ENCODE measurements at places on chromosomes 1 and 21. TPM values are rescaled to one million over a fixed set of nuclear protein-coding genes. Genes with fewer than 3 reads are reported as not detected.

- no peak for DNase-seq
Observed at GRCh38 chr1:185325413-185325812, 8.4 kb upstream of the IVNS1ABP start.

GRCh38 chr1:108096089-108096488, 104.1 kb downstream of the SLC25A24 start:
- no peak for DNase-seq

GRCh38 chr1:66380452-66381212, 153.3 kb upstream of the SGIP1 start:
- DNase-seq: peak; percentile 11

DNA sequence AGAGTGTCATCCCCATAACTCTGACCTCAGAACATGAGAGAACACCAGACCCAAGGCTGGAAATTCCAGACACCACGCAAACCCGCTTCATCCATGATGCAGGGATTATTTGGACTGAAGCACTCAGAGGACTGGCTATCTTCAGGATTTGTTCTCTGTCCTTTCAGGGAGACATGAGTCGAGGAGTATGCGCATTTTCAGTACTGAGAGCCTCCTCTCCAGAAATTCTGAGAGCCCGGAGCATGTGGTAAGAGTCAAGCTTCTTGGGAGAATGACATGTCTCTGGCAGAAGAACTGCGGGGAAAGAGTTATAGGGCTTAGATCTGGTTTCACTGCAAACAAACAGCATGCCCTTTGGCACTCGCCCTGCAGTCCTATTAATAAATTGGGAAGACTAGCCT, 6.9 kb downstream of the LAX1 start:
- no peak for DNase-seq

DNA sequence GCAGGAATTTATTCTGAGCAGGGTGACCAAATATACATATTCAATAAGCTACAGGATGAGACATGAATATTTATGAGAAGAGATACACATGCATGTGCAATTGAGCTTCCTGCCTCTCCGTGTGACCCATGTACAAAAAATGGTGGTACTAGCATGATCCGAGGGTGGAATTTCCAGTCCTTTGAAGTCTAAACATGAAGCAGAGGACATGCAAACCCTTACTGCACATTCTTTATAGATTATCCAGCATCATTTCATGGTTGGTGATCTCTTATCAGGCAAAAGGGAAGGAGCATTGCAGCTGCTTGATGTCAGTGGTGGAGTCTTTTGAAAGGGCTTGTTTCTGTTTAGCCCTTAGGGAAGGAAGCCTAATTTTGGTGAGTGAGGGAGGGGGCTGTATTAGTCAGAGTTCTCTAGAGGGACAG, 448.6 kb downstream of the SETD4 start:
- DNase-seq: peak; percentile 56

DNA sequence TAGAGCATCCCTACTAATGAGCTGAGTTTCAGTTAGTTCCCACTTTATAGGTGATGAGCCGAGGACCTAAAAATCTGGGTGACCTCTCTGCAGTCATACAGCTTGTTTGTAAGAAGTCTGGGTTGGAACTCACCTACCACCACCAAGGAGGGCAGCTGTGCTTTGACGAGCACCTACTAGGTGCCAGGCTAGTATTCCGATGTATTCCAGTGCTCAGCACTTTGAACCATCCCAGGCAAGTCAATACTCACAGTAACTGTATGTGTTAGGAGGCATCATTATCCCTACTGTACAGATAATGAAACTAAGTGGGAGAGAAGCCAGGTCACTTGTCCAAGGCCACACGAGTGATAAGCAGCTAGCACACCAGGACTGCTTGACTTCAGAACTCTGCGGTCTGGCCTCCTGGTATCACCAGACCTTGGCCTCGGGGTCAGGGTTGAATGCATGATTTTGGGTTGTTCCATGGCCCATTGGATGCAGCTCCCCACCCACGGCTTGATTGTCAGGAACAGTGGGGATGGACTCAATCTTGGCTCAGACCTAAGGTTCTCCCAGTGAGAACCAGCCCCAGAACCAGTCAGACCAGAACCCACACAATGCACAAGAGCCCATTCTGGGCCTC, 20.7 kb downstream of the ECE1 start:
- no peak for DNase-seq

- DNase-seq: no peak
Observed at GRCh38 chr1:185987611-185988321, 253.6 kb downstream of the HMCN1 start.

GRCh38 chr1:226945106-226945857, 5.2 kb downstream of the COQ8A start:
- DNase-seq: no peak

- no peak for DNase-seq
Observed at GRCh38 chr1:3417082-3417739, 37.3 kb upstream of the ARHGEF16 start.

DNA sequence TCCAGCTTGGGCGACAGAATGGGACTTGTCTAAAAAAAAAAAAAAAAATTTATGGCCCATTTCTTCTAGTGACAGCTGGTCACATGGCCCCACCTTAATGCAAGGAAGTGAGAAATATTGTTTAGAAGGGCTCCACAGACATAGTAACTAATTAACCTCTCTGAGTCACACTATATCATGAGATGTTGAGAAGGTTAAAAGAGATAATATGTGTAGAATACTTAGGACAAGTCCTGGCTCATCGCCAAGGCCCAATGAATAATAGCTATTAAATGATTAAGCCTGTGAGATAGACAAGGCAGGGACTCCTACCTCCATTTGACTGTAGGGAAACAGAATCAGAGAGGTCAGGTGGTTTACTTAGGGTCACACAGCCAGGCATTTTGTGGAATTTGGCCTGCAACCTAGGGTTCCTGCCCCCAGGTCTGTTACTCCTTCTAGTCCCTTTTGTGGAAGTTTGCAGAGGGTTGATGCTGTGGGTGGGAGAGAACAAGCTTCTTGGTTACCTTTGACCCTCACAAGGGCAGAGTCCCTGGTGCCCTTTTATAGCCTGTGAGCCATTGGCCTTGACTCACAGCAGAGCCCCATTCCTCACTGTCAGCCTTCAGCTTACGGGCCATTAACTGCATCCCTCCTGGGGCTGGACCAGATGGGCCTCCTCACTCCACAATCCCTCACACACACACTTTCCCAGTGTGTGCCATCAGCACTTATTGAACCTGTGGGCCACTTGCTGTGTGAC, 48.5 kb downstream of the OPRD1 start:
- DNase-seq: peak; percentile 71

DNA sequence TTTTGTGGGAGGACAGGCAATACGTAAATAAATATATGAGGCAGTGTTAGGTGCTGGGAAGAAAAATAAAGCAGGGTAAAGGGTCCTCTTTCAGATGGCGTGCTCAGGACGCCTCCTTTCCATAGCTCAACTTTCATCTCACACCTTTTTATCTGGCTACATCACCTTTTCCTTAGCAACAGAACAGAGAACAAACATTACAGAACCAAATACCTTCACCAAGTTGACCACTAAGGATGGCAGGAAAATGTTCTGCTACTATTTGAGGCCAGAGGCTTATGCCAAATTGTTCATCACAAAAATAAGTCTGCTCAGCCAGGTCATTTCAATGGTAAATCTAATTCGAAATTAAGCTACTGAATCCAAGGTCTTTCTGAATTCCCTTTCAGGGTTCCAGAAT, 149.2 kb upstream of the C1orf21 start:
- no peak for DNase-seq

- peak; percentile 84 for DNase-seq
Observed at GRCh38 chr1:222582099-222582774, 7.5 kb downstream of the TAF1A start.

DNA sequence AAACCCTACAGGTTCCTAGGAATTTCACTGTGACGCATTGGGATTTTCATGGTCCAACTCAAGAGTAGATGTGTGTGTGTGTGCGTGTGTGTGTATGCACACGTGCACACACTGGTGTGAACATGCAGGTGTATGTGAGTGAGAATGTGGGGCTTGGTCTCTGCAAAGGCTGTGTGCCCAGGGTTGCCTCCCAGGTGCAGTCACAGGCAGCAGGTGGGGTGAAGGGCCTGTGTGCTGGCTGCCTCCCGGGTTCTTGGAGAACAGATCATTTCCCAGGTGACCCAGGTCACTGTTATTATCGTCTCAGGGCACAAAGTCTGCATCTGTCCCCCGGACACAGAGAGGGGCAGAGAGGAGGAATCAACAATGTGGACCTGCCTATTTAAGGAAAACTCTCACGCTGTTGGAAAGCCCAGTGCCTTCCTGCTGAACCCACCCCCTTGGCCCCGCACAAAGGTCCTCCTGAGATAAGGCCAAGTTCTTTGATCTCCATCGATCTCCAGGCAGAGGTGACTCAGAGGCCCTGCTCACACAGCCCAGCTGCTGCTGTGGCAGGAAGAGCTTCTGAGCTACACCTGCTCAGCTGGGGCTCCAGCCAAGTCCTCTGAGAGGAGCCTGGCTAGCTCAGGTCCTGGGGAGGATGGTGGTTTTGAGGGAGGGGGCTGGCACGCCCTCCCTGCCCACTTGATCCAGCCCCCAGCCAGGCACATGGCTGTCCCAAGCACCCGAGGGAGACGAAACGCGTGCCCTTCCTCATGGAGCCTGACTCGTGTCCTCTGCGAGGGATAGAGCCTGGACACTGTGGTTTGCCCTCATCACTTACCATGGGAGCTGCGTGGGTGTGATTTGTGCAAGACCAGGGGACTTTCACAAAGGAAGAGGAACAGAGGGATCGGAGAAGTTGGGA, 134.0 kb upstream of the ARHGEF16 start:
- no peak for DNase-seq

DNA sequence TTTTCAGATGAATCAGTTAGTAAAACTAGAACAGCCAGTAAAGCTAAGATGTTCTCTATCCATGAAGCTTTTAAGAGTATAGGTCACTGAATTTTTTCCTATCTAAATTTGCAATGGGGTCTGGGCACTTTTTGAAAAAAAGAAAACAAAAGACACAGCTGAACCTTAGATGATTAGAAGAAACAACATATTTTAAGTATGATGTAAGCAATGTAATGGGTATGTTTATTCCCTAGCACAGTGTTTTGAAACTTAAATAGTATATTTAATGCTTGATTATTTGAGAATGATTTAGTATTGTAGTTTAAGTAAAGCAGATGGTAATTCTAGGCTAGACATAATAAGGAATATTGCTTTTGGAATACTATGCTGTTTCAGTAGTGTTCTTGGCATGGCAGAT, 36.2 kb downstream of the KCTD3 start:
- no peak for DNase-seq

- no peak for DNase-seq
Observed at GRCh38 chr1:41481109-41481775, 3.2 kb downstream of the EDN2 start.

- DNase-seq: no peak
Observed at GRCh38 chr1:62989497-62989896, 205.6 kb downstream of the ATG4C start.

- DNase-seq: peak; percentile 45
Observed at GRCh38 chr1:216750031-216750627, 26.9 kb upstream of the ESRRG start.

GRCh38 chr1:90046635-90047034, 51.7 kb downstream of the ZNF326 start:
- DNase-seq: no peak

DNA sequence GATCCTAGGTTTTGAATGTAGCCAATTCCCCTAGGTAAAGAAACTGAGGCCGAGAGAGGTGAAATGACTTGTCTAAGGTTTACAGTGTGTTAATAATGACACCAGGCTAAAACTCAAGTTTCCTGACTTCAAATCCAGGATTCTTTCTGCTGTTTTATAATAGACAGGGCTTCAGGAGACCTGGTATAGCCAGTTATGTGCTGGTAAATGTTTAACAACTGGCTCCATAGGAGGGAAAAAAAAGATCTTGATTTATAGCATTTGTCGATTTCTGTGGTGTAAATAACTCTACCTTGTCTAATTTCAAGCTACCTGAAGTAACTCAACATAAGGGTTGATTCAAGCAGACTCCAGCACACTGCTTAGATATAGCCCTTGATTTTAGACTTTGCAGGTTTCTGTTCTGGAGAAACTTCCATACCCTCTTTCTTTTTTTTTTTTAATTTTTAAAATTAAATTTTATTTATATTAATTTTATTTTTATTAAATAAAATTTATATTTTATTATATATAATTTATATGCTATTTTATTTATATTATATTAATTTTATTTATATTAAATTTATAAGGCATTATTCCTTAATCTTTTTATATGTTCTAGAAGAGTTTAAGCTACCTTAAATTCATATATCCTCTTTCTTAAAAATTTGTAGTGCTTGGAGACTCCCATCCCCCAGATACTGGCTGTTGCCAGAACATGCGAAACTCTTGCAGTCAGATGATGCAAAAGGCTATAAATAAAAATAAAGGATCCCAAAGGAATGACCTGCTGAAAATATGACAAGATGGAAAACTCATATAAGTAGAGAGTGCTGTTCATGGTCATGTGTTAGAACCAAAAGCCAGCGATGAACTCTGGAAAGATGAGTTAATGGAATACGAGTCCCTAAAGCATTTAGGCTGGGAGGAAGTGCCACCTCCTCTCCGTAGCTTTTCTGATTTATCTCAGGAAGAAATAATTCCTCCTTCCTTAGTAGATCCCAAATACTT, 35.4 kb upstream of the SRSF10 start:
- DNase-seq: no peak

DNA sequence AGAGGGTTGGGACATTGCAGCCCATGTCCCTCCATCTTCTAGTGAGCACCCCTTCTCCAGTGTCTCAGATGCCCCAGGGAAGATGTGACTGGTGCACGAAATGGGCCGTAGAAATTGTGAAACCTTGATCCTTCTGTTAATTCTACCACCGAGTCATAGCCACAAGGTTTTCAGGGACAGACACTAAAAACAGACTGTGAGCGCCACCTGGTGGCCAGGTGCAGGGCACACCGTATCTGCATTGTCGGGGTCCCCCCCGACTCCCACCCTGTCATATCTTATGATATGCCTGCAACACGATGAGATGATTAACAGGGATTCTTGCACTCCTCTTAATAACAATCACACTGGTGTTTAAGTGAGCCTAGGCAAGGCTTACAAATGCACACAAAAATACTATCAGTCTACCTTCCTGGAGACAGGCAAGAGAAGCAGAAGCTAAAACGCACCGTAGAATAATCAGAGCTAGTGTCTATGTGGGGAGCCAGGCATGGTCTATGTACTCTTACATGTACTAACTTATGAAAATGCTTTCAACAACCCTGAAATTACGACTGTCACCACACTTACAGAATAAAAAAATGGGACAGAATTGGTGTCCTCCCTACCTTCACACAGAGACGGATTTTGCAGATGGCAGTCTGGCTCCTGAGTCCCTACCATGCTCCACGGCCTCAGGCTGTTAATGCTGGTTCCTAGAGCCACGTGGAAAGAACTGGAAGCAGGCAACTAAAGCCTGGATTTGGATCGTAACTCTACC, 57.9 kb downstream of the FHAD1 start:
- peak; percentile 52 for DNase-seq

GRCh38 chr1:205812271-205812877, 624 bp downstream of the SLC41A1 start:
- DNase-seq: peak; percentile 11

GRCh38 chr1:23664837-23665795, 26.5 kb upstream of the RPL11 start:
- peak; percentile 29 for DNase-seq

Gene SLC1A7
- not detected for polyA plus RNA-seq

Gene KRTAP10-9
- polyA plus RNA-seq: not detected

Gene C1orf94
- not detected for polyA plus RNA-seq

Gene SPRR3
- 0.09 TPM for polyA plus RNA-seq

Gene YOD1
- polyA plus RNA-seq: 2.3 TPM

Gene CELA3A
- polyA plus RNA-seq: not detected

Gene RIMKLA
- polyA plus RNA-seq: 0.03 TPM

Gene VHLL
- not detected for polyA plus RNA-seq

Gene FAM72C
- polyA plus RNA-seq: 1.0 TPM

Gene NEGR1
- polyA plus RNA-seq: 0.19 TPM

Gene ERICH3
- not detected for polyA plus RNA-seq

Gene MARCKSL1
- 15.3 TPM for polyA plus RNA-seq

Gene FMO3
- not detected for polyA plus RNA-seq

Gene GREM2
- not detected for polyA plus RNA-seq
